ENCODE measurements at places on chromosomes 16 and 17. TPM values are rescaled to one million over a fixed set of nuclear protein-coding genes. Genes with fewer than 3 reads are reported as not detected.

DNA sequence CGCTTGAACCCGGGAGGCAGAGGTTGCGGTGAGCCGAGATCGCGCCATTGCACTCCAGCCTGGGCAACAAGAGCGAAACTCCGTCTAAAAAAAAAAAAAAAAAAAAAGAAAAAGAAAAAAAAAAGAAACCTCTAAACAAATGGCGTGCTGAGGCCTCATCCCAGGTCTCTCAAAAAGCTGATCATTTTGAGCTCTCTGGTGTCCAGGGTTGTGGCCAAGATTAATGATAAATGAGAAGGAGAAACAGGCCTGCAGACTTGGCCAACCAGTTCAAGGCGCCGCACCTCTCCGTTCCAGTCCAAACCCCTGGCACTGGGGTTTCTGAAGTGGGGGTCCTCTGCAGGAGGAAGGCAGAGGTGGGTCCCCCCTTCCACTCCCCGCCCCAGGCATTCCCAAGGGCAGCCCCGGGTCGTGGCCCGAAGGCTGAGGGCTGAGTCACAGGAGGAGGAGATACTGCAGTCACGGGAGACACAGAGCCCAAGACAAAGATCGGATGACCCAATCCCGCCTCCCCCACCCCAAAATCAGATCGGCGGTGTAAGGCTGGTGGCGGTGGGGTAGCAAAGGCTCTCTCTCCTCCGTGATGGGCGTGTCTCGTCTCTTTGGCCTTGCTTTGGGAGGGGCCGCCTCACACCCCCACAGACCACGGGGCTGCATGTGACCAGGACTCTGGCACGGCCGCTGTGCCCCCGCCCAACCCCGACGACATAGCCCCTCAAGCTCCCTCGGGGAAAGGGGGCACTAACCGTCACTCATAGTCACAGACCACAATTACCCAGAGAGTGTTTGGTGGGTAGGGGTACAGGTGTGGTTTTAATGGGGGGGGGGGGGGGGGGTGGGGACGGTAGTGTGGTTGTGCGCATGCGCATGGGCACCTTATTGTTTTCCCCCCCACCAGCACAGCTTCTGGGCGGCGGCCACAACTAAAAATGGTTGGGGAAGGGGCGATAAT is 1.1 kb downstream of the VAT1 start:
- peak; percentile 73 for DNase-seq

GRCh38 chr16:65763640-65764305 is 602.7 kb upstream of the CDH5 start:
- DNase-seq = no peak

GRCh38 chr16:27242868-27243590 is 25.5 kb downstream of the NSMCE1 start:
- DNase-seq = no peak

DNA sequence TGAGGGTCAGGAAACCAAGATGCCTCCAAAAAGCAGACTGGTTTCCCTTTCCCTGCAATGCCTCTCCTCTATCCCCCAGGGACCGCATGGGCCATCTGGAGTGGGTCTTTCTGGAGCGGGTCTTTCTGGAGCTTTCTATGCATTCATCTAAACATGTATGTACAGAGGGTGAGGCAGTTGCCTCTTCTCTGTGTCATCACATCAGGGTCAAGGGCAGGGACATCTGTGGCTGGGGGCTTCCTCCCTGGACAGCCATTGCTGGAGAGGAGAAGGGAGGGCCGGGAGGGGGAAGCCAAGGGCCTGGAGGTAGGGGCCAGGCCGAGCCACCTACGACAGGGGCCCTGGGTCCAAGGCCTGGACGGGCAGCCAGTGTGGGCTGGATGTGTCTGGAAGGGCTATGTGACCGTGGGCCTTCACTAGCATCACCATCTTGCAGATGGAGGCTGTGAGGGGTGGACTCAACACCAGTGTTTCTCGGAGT is 840 bp downstream of the ADCY7 start:
- no peak for DNase-seq

DNA sequence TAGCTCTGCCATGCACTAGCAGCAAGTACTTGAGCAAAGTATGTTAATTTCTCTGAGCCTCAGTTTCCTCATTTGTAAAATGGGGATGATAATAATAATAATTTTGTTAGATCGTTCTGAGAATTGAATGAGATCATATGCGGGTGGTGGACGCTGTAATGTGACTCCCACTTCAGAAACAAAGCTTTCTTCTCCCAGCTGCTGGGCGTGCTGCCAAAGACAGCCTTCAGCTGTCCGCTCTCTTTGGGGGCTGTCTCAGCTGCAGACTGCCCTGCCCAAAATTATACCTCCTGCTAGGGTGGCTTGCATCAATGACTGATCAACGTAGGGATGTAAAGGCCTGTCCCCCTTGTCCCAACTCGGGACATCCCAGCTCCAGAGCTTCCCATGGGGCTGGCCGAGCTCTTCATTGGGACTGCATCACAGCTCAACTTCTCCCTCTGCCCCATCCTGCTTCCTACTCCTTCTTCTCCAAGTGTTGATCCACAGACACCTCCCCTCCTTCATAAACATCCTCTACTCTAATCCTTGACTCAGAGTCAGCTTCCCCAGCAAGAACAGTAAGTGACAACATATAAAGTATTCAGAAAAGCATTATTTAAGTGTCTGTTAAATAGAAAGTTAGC is 30.7 kb upstream of the CDH5 start:
- DNase-seq = peak; percentile 36

Gene RGS11
- 0.73 TPM for total RNA-seq

Gene GP1BA
- not detected for total RNA-seq

Gene NOG
- 0.81 TPM for total RNA-seq

Gene PLA2G15
- 36.8 TPM for total RNA-seq

Gene MEIOB
- total RNA-seq = not detected

Gene HAS3
- total RNA-seq = 6.9 TPM

Data from thyroid gland (tissue), 4 donors.